ENCODE measurements at places on chromosomes 12 and 14. TPM values are rescaled to one million over a fixed set of nuclear protein-coding genes. Genes with fewer than 3 reads are reported as not detected.

Gene SERPINA9
- not detected for total RNA-seq

Gene PAH
- not detected for total RNA-seq

Gene BTG1
- total RNA-seq = 7.3 TPM

Gene DIP2B
- 13.3 TPM for total RNA-seq

Gene ENDOU
- total RNA-seq = 0.15 TPM

All from smooth muscle cell of the coronary artery (primary cell).